ENCODE measurements at places on chromosomes 5 and 9. TPM values are rescaled to one million over a fixed set of nuclear protein-coding genes. Genes with fewer than 3 reads are reported as not detected.

RNF224 gene
- total RNA-seq = not detected

MOB3B gene
- total RNA-seq = 0.04 TPM

CXCL14 gene
- not detected for total RNA-seq

FOXD1 gene
- total RNA-seq = 4.7 TPM

GCNT4 gene
- total RNA-seq = not detected

CNTFR gene
- not detected for total RNA-seq

ZNF354C gene
- not detected for total RNA-seq

C9orf50 gene
- not detected for total RNA-seq

PTGER4 gene
- total RNA-seq = not detected

DNLZ gene
- total RNA-seq = 16.8 TPM

MELK gene
- total RNA-seq = 58.7 TPM

ZCCHC9 gene
- total RNA-seq = 29.1 TPM

SPAG8 gene
- total RNA-seq = 5.1 TPM

LTC4S gene
- total RNA-seq = 4.0 TPM

QSOX2 gene
- total RNA-seq = 57.9 TPM

OR1Q1 gene
- total RNA-seq = not detected

GDA gene
- total RNA-seq = not detected

SLC1A1 gene
- total RNA-seq = not detected
